ENCODE measurements at places on chromosomes 1 and 21.

DNA sequence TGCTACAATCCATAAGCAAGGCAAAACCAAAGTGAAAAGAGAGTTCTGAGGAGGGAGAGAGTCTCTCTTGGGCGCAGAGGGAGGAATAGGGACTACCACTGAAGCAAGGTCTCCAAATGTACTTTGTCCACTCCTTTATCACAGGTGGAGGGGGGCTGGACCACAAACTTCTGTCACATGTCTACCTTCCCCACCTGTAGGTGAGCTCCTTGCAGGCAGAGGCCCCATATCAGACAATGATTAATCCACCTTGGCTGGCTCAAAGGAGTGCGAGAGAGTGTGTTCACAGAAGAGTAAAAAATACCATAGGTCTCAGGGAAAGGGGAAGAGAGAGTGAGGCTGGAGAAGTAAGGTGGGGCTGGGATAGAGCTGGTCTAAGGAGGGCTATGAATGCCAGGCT lies 4.5 kb downstream of the BEND5 start:
- DNase-seq, result no peak

DNA sequence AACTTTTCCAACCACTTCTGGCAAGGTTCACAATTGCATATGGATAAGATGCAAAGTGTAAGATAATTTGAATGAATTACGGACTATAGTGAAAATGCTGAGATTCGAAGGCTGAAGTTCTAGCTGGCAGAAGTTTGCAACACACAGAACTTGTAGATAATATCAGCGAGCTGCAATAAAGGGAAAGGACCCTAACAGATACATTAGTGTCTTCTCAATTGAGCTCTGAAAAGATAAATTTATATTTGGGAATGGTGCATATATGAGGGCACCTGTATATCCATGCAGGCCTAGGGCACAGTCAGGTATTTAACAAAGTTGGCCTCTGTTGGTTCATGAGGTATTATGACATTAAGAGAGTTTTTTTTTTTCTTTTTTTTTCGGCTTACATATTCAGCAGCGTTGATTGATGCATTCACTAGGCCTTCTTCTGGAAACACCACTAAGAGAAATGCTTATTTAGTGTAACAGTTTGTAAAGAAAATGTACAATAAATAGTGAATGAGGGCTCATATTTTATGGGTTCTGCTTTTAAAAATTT lies 2.2 kb downstream of the NFIA start:
- DNase-seq, result no peak

- no peak for DNase-seq
These were observed 61.1 kb downstream of the FMN2 start for GRCh38 chr1:240152611-240153297.

- DNase-seq, result no peak
These were observed 15.5 kb downstream of the PAXBP1 start for GRCh38 chr21:32756096-32756495.
